CD8-positive, alpha-beta T cell (primary cell): ENCODE measurements at places on chromosomes 13 and 19. TPM values are rescaled to one million over a fixed set of nuclear protein-coding genes. Genes with fewer than 3 reads are reported as not detected.
A peak's percentile ranks its signal among the peaks of the same experiment; 100 is the strongest.

DNA sequence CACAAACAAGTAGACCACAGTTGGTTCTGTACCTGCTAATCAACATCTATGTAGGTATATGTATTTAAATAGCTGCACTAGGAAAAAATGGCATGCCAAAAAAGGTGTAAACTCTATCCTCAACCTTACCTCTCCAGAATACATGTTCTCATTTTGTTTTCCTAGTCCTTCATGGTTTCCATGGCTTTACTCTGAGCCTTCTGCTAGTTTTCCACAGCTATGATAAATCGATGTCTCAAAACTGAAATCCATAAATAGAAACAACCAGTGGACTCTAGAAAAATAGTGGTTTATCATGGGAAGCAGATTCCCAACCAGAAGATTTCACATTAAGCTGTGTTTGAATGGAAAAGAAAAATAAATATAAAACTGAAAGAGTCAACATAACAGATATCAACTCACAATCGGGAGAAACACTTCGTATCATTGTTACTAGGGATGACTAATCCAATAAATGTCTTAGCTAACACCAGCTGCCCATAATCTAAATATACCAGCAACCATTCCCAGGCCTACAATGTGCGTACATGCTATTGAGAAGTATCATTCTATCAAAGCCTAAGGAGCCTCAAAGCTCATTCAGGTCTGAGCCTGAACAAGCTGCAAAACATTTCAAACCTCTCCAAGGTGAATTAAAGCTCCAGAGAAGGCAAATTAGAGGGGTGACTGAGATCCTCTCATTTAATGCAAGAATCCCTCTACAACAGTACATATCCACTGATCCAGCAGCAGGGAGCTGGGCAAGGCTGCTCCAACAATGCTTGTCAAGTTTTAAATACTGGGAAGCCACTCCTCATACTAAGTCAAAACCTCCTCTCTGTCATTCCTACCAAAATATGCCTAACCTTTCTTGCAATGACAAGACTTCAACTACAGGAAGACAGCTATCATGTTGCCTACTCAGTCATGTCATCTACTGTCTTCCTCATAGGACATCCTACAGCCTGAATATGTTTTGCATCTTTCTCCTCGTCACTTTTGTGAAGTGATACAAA is 90.2 kb downstream of the KCTD12 start:
- DNase-seq, result no peak

GRCh38 chr13:63690672-63691071 is 2275.0 kb upstream of the PCDH20 start:
- DNase-seq, result no peak

- DNase-seq, result peak; percentile 61
Measured at GRCh38 chr19:40805258-40805868, 6.4 kb downstream of the EGLN2 start.

GRCh38 chr13:49369866-49370265 is 74.0 kb downstream of the CAB39L start:
- DNase-seq, result no peak

GRCh38 chr19:40469011-40469410 is 2.2 kb downstream of the SPTBN4 start:
- no peak for DNase-seq

DNA sequence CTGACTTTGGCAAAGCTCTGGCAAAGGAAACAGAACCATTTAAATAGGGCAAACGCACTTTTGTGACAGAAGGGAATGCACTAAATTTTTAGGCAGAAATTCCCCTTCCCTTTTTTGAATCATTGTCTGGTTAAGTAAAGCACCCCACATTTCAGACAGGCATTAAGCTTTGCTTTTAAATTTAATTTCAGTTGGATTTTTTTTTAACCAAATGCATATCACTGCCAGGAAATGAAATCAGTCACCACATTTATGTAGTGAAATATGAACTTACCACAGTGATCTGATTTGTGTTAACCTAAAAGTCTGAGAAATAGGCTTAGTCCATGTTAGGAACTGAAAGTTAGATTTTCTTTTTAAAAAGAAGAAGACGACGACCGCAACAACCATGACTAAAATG is 10.8 kb downstream of the GPR183 start:
- no peak for DNase-seq

GRCh38 chr13:112699322-112699918 is 9.6 kb downstream of the ATP11A start:
- DNase-seq, result no peak

GRCh38 chr13:39410096-39410901 is 192.7 kb downstream of the LHFPL6 start:
- DNase-seq, result no peak

DNA sequence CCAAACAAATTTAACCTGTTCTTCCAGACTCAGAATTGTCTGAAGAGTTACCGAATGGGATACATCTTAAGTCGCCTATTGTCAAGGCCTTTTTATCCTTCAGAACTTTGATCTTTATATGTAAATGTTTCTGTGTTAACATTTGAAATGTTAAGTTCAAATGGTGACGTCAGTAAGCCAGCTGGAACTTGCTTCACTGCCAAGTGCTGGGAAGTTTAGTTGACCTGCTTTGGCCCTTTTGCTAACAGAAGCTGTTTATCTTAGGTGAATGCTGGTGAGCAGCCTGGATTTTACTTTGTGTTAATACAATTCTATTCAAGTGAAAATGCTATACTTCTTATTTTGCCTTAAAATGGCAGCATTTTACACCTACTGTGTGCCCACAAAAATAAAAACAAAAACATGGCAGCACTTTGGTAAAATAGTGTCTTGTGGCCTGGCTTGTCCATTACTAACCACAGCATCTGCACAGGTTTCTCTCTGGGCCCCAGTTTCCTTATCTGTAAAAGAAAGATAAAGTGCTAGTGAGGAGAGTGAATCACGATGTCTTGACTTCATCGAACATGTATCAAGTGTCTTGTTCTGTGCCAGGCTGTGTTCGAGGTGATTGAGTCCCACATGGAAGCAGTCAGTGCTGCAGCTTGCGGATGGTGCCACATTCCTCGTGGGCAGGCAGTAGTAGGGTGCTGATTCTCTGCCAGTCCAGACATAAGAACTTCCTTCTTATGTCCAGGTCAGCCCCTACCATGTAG is 2.2 kb downstream of the NAXD start:
- DNase-seq, result no peak

DNA sequence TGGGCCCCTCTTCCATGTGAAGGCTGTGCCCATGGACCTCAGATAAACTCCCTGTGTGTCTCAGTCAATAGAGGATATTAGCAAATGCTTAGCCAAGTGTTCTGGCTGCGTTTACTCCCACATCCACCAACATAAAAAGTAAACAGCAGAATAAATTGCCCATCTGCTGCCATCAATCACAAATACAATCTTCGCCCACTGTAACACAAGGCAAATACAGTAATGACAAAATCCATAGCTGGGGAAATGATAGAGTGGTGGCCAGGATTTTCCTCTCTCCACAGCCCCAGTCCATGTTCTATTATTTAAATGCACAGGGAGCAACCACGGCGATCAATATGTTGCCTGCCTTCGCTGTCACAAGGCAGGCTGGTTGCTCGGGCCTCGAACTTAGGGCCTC is 376.5 kb downstream of the UQCRFS1 start:
- no peak for DNase-seq

- no peak for DNase-seq
Measured at GRCh38 chr13:110055089-110055488, 251.9 kb downstream of the COL4A1 start.

DNA sequence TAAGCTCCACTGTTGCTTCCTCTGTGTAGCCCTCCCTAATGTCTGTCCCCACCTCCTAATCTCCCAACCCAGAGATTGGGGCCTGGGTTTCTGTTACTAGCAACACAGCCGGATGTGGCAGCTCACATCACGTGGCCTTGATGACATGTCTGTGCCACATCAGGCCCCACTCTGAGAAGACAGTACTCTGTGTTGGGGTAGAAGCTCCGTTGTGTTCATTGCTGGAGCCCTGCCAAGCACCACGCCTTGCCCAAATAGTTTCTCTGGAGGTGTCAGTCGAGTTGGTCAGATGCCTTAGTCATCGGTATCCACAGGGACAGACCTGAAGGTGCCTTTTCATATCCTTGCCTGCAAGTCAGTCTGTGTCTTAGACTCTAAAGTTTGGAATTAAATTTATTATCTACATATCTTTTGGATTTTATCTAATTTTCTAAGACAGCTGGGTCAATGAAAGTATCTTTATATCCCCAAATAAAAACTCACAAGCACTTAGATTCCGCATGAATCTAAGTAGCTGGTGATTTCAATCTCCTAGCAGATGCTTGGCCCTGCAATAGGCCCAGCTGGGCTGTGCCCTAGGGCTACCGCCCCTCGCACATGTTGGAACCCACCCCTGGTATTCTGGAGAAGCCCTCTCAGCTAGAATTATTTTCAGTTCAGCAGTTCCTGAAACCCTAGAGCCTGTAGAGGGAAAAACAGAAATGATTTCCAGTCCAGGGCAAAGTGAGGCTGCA is 204.0 kb upstream of the TSHZ3 start:
- no peak for DNase-seq

GRCh38 chr19:6392221-6393073 is 517 bp downstream of the GTF2F1 start:
- DNase-seq, result no peak

DNA sequence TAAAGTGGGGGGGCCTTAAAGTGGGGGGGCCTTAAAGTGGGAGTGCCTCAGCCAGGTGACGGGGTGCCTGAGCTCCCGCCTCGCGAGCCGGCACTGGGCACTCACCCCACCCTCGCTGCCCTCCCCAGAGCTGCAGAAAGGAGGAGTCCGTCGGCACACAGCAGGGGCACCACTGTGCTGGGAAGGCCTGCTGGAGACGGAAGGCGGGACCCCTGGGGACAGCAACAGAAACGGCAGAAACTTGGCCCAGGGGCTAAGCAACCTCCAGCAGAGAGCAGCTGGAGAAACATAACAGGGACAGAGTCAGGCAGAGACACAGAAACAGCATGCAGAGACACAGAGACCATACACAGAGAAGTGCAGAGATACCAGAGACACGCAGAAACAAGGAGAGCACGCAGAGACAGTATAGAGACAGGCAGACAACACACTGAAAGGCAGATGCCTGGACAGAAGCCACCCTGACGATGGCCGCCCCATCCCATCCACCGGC is 7.9 kb downstream of the CFD start:
- DNase-seq, result no peak

DNA sequence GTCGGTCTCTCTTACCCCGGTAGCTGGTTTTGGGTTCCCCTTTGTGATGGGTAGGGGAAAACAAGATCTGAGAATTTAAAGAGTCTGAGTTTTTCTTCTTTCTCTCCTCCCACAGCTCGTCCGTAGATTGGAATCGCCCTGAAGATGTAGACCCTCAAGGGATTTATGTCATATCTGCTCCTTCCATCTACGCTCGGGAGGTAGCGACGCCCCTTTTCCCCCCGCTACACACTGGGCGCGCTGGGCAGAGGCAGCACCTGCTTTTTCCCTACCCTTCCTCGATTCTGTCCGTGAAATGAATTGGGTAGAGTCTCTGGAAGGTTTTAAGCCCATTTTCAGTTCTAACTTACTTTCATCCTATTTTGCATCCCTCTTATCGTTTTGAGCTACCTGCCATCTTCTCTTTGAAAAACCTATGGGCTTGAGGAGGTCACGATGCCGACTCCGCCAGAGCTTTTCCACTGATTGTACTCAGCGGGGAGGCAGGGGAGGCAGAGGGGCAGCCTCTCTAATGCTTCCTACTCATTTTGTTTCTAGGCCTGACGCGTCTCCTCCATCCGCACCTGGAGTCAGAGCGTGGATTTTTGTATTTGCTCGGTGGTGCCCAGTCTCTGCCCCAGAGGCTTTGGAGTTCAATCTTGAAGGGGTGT is 7.1 kb upstream of the SELENOV start:
- no peak for DNase-seq

- no peak for DNase-seq
Measured at GRCh38 chr19:38274739-38275138, 10.4 kb downstream of the SPINT2 start.

DNA sequence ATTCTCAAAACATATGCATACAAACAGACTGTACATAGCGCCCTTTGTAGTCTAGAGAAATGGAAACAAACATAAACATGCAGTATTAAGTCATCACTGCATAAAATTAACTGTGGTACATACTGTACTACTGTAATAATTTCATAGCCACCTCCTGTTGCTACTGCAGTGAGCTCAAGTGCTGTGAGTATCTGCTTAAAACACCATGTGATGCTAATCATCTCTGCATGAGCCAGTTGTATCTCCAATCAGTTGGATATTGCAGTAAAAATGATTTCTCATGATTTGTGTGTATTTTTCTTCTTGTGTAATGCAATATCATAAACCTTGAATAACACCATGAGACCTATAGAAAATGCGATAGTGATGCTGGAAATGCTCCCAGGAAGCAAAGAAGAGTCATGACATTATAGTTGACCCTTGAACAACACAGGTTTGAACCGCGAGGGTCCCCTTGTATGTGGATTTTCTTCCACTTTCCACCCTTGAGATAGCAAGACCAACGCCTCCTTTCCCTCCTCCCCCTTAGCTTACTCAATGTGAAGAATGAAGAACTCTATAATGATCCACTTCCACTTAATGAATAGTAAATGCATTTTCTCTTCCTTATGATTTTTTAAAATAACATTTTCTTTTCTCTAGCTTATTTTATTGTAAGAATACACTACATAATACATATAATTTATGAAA is 4.1 kb downstream of the TNFSF13B start:
- no peak for DNase-seq

DNA sequence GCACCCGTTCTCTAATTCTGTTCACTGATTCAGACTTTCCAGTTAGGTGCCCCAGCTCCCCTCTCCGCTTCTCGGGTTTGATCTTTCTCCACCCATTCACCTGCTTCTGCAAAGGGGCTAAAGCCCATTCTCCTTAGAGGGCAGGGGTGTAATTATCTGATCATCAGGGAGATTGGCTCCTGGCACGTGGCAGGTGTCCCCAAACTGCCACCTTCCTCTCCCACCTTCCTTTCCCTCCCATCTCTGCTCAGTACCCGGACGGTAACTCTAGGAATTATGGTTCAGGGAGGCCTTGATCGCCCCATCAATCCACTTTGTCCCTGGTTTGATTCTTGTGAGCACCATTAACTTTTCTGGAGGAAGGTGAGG is 212 bp downstream of the FFAR1 start:
- DNase-seq, result no peak

Gene GARIN5A
- total RNA-seq, result 0.33 TPM

Gene GRIN3B
- 0.53 TPM for total RNA-seq

Gene CEACAM4
- not detected for total RNA-seq

Gene ATP1A3
- total RNA-seq, result 10.2 TPM

Gene ZNF681
- total RNA-seq, result 1.7 TPM
